ENCODE measurements at places on chromosomes 3 and 15. TPM values are rescaled to one million over a fixed set of nuclear protein-coding genes. Genes with fewer than 3 reads are reported as not detected.

- DNase-seq, result no peak
These were observed 45.1 kb downstream of the MFSD1 start for GRCh38 chr3:158846803-158847451.

DNA sequence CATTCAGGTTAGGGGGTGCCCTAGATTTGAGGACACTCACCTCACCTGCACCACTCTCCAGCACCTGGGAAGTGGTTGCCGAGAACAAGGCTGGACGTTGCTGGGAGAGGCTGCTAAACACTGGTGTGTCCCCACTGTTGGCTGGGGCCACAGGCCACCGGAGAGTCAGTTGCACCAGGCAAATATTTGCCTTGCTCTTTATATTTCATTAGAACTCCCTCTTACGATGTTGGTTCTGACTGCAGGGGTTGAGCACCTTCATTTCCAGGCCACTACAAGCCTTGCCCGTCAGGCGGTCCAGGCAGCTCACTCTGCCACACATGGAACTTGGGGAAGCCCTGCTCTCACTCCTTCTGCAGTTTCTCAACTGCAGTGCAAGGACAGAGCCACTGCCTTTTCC is 30.7 kb downstream of the HCN4 start:
- DNase-seq, result no peak

- DNase-seq, result no peak
These were observed 241.1 kb downstream of the ZNF621 start for GRCh38 chr3:40765884-40766283.

DNA sequence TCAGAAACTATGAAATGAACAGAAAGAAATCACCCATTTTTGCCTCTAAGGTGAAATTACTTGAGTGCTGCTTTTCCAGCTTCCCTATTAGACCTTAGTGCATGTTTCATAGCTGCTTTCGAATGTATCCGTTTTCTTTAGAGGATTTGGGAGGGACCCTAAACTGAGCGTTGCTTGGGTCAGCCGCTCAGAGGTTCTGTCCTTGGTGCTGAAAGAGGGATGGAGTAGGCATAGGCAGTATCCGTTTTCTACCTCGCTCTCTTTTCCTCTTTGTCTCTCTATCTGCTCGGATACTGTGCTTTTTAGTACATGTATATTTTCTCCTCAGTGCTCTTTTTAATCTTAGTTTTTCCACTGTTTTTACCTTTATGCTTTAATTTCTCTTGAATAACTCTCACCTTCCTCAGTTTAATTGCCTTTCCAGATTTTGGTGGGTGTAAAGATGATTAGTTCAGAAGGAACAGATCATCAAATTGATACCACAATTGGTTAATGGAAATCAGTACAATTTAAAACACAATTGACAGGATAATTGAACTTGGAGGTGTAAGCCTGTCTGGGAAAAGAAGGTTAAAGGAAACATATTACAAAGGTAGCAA is at the start of gene DRD3:
Gene DRD3, minus strand, starts transcription at position 283 of the 599 bp plus-strand sequence. CDS start 7,060 bp downstream, outside the sequence.
- no peak for DNase-seq

- DNase-seq, result no peak
These were observed 34.9 kb downstream of the PRKCI start for GRCh38 chr3:170257145-170257544.

GRCh38 chr3:30263925-30264313 is 342.5 kb upstream of the TGFBR2 start:
- no peak for DNase-seq

- DNase-seq, result no peak
These were observed 282.3 kb upstream of the TBC1D5 start for GRCh38 chr3:18024715-18025114.

GRCh38 chr3:151800431-151800830 is 13.5 kb upstream of the AADAC start:
- no peak for DNase-seq

- DNase-seq, result no peak
These were observed 243.8 kb downstream of the ALCAM start for GRCh38 chr3:105610473-105610872.

- no peak for DNase-seq
These were observed 392.7 kb upstream of the TBL1XR1 start for GRCh38 chr3:177589911-177590381.

- DNase-seq, result no peak
These were observed 167.9 kb upstream of the CBLB start for GRCh38 chr3:106036696-106037095.

- no peak for DNase-seq
These were observed 72.8 kb downstream of the VGLL4 start for GRCh38 chr3:11570789-11571495.

DNA sequence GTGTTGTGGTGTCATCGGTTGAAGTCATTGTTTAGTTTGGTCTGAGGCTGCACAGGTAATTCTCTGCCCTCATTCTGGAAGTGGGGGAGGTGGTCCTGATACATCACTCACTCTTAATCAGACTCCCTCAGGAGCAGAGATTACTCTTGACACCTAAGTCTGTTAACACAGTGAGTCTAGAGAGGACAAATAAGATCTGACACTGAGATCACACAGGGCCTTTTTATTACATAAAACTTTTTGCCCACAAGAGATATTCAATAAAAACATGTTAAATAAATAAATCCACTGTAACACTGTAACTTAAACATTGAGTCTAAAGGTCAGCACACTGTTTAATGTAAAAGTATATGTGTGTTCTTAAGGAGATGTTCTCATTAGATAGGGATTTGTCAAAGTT is 57.1 kb upstream of the MBNL1 start:
- DNase-seq, result no peak

GRCh38 chr3:172965256-172965655 is 175.8 kb downstream of the SPATA16 start:
- no peak for DNase-seq

DNA sequence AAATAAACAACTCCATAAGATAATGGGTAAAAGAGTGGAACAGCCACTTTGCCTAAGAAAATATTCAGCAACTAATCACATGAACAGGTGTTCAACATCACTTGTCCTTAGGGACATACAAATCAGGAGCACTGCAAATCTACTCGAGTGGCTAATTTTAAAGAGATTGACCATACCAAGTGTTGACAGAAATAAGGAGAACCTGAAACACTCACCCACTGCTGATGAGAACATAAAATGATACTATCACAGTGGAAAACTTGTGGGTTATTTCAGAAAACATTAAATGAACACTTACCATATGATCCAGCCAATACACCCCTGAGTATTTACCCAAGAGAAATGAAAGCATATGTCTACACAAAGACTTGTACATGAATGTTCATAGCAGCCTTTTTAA is 70.5 kb downstream of the GABRB3 start:
- no peak for DNase-seq

- DNase-seq, result no peak
These were observed 48.0 kb upstream of the MEX3B start for GRCh38 chr15:82093774-82094211.

DNA sequence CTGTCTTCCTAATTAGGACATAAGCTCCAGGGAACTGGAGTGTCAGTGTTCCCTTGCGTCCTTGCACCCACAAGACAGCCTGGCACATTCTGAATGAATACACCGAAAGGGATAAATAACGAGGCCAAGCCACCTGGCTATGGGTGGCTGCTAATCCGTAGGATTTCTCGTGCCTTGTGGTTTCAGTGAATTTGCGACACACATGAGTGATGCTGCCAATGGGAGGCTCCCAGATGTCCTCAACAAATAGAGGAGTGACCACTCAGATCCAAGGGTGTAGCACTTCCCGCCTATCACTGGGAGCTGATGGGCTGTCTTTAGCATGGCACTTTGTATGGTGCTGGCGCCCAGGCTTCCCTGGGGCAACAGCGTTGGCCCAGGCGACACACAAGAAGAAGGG is 43.4 kb downstream of the APBA2 start:
- DNase-seq, result no peak

DNA sequence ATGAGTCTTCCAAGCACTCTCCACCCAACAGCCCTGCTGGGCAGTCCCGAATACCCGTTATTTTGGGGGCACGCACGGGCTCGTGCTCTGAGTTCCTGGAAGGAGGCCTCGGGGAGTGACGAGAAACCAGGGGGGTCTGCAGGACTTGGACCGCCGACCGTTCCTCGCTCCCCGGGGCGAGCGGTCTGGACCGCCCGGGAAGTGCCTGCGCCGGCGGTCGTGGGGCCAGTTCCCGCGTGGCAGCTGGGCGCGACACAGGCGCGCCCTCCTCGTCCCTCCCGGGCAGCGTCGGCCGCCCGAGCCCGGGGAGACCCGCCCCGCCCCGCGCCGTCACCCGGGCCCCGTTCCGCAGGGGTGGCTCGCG is 387 bp downstream of the GNB4 start:
- no peak for DNase-seq

DNA sequence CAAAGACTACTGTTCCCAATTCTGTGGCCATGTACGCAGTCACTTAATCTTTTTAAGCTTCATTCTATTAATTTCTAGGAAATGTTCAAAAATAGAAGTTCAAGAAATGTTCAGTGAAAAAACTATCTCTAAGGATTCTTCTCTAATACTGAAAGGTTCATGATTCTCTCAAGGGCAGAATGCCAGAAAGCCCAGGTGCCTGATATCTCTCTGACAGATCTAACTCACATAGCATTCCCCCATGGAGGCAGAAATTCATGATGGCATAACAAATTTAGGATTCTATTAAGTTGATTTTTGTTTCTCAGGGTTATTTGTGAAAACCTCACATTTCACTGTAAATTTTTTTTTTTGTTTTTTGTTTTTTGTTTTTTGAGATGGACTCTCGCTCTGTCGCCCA is 17.5 kb downstream of the CHRM5 start:
- DNase-seq, result no peak

GRCh38 chr3:78497021-78497420 is 1270.8 kb downstream of the ROBO1 start:
- no peak for DNase-seq

DNA sequence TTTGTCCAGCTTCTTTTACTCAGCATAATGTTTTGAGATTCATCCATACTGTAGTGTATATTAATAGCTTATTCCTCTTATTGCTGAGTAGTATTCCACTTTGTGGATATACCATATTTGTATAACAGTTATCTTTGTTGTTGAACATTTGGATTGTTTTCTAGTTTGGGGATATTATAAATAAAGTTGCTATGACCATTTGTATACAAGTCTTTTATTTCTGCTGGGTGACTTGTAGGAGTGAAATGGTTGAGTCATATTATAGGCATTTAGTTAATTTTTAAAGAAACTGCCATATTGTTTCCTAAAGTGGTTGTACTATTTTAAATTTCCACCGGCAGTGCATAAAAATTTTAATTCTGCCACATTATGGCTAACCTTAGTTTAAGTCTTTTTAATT is 53.4 kb downstream of the RPL39L start:
- DNase-seq, result no peak

DNA sequence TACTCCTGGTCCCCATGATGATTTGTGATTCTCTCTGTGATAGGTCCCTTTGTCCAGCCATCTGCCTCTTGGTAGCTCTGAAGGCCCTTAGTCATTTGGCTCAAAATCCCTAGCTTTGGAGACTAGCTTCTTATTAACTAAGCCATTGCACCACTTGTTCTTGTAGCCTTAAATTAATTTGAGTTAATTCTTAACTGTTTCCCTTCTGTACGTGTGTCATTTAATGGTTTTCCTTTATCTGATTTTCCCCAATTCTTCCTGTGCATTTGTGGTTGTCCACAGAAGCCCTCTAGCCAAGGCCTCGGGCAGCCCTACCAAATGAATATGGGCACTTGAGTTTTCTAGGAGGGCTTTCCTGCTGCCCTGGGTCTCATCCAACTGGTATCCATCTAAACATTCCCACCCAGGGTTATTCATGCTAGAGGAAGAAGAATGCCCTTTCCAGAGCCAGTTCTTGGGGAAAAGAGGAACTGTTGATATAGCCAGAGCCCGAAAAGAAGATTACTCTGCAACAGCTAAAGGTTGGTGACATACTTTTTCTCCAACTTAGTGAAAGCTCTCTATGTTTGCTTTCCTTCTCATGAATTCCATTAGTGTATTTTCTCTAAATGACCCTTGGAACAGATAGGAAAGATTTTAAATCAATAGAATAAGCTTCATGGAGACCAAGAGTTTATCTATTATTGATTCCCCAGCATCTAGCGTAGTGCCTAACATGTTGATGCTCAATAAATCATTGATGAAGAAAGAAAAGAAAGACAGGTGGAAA is 44.2 kb upstream of the ZBTB38 start:
- DNase-seq, result no peak

GRCh38 chr3:156174229-156174847 is 54.0 kb downstream of the KCNAB1 start:
- no peak for DNase-seq

GRCh38 chr3:190064112-190064511 is 56.6 kb downstream of the P3H2 start:
- DNase-seq, result no peak

The ATP8B4 gene
- total RNA-seq, result 8.9 TPM

The TNFAIP8L3 gene
- total RNA-seq, result 1.7 TPM

The SLC9A9 gene
- 1.2 TPM for total RNA-seq

The SERPINI2 gene
- total RNA-seq, result not detected

The ZNF80 gene
- 1.8 TPM for total RNA-seq

The TGM5 gene
- not detected for total RNA-seq

The SLC6A1 gene
- not detected for total RNA-seq

The RETNLB gene
- not detected for total RNA-seq

The MEIS2 gene
- total RNA-seq, result not detected

The TRH gene
- total RNA-seq, result not detected

The CDHR4 gene
- total RNA-seq, result not detected

The LRRC34 gene
- 2.5 TPM for total RNA-seq

The ADAMTS17 gene
- total RNA-seq, result 1.2 TPM

All from CD8-positive, alpha-beta memory T cell (primary cell).